ENCODE measurements at places on chromosomes 12 and 14.

GRCh38 chr14:31197671-31198070 lies 9.9 kb downstream of the HECTD1 start:
- no peak for DNase-seq

DNA sequence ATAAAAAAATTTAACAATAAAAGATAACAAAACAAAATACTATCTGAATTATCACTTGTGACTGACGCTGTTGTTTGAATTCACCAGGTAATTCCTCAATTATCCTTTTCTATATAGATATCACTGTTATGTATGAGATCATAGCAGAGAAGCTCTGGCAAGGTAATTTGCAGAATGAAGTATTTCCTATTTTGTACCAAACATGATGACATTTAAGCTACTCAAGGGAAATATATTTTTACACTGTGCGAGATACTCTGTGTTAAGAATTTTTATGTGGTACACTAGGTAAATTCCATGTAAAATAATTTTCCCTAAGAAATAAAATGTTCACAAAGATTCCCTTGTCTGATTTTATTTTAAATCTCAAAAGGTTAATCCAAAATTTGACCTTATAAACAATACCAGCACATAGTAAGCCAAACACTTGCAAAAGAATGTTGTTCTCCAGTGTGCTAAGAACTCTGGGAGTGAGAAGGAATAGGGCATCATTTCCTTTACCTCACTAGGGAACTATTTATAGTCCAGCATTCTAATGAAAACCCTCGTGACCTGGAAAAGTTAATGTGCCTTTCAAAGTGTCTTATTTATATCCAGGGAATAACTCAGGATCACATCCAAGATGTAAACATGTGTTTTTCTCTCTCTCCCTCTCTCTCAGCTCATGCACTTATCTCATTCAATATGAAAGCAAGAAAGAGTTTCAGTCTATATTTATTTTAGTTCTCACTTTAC lies 115.2 kb upstream of the RAP1B start:
- DNase-seq: no peak

- DNase-seq: no peak
Observed at GRCh38 chr12:114013575-114014345, 47.6 kb upstream of the RBM19 start.

- DNase-seq: no peak
Observed at GRCh38 chr12:89954259-89954658, 245.6 kb upstream of the ATP2B1 start.

DNA sequence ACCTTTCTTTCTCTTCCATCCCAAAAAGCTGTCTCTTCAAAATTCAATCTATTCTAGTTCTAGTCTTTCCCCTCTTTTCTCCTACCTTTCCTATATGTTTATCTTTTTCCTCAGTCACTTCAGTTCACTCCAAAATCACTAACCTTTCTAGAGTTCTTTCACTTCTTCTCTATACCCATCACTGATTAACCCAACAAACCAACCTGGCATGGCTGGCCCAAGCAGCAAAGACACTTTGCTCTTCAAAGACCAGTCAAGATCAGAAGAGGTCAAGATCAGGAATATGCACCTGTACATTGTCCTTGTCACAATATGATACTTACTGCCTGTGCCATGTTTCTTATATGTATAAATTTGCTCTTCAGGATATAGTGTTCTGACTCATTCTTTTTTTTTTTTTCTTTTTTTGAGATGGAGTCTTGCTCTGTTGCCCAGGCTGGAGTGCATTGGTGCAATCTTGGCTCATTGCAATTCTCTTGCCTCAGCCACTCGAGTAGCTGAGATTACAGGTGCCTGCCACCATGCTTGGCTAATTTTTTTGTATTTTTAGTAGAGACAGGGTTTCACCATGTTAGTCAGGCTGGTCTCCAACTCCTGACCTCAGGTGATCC lies 112.9 kb downstream of the C12orf42 start:
- no peak for DNase-seq

DNA sequence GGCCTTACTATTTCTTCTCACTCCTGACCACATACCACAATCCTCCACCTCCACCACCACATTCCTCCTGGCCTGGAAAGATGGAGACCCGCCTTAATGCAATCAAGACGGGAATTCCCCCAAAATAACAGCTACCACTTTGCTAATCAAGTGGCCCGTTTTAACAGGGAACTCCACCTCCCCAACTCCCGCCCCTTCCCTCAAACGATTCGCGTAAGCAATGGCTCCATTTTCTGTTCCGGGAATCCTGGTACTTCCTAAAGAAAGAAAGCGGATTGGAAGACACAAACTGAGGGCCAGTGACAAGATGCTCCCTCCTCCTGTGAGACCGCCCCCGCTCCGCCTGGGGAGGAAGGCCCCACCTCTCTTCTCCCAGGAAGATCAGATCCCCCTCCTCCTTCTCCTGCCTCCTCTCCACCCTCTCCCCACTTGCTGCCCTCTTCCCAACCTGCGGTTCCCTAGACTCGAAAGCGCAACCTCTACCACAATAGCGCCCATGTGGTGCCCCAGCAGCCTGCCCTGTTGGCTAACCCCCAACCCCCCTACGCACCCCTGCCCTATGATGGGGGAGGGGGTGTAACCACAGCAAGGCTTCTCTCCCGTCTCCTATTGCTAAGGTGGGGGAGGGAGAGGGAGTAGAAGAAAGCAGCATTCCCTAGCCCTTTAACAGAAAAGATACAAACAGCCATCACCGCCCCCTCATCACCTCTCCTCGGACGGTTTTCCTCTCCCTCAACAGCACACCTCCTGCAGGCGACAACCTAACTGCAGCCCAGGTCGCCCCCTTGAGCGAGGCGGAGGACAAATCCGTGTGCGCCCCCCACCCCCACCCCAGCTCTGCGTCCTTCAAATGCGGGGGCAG lies 777 bp downstream of the ARF3 start:
- peak; percentile 24 for DNase-seq

GRCh38 chr12:88615490-88615889 lies 35.2 kb upstream of the KITLG start:
- DNase-seq: no peak

GRCh38 chr14:95652690-95653089 lies 33.5 kb upstream of the TCL1B start:
- no peak for DNase-seq

DNA sequence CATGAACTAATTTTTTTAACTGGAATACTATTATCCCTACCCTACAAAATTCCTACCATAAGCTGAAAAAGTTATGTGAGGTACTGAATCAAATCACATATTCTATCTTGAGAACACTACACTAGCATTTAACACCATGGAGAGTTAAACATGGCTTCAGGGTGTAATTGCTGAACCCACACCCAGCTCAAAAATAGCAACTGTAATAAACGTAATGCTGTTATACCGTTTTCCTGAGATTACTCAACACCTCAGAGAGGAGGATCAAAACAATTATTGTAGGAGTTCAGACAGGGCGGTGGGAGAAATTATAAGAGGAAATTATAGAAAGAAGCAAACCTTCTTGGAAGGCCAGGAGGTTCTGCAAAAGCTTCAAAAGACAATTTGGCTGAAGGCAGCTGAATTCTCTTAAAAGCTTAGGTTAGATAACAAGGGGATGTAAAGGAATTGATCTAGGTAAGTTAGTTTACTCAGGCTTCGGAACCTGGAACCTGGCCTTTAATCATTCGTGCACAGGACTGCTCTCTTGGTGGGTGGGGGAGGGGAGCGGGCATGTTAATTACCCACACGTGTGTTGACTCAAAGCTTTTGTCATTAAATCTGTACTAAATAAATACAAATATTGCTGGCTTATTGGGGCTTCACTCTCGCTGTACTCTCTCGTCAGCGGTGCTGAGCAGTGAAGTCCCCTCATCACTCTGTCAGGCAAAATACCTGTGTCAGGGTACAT lies 12.1 kb upstream of the IPO8 start:
- no peak for DNase-seq

DNA sequence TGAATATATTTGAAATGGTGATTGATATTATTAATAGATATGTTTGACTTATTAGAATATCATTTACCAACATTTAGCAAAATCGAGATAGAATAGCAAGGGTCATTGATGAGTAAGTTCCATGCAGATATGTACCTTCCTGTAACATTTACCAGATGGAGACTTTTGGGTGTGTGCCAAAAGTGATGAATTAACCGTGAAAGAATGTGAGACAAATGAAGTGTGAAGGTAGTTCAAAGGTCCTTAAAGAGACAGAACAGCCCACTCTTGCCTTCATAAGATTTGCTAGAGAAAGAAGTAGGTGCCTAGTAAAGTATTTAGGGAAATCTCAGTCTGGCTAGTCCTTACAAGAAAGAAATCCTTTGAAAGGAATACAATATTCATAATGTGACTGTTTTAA lies 45.5 kb downstream of the FGD4 start:
- no peak for DNase-seq

GRCh38 chr14:54127526-54127925 lies 170.9 kb upstream of the BMP4 start:
- no peak for DNase-seq

- no peak for DNase-seq
Observed at GRCh38 chr14:49581209-49582112, 4.7 kb downstream of the RPS29 start.

DNA sequence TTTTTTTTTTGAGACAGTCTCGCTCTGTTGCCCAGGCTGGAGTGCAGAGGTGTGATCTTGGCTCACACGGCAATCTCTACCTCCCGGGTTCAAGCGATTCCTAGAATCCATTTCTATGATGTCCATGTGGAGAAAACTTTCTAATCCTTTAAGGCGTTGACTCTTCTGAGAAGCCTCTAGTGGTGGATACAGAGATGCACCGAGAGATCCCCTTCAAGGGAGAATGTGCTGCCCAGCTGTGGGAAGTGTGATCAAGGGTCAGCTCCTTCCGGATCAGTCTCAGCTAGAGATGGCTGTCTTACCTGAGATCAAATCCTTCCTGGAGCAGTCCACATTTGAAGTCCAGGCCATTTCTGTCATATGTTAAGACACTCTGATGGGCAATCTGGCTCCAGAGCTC lies 92.7 kb upstream of the HECTD1 start:
- no peak for DNase-seq

DNA sequence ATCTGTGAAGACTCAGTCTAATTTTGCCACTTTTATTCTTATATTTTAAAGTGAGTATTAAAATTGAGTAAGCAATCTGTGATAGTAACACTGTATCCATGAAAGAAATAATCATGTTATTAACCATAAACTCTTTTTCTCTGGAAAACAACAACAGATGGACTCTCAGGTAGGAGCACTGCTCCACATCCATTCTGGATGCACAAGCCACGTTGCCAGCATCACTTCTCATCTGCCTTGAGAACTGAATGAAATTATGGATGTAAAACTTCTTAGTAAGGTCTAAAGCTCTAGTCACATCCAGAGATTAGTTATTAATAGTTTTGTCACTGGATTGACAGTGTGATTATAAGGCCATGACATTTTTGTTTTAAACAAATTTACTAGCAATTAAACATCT lies 489.1 kb upstream of the SYT1 start:
- no peak for DNase-seq

GRCh38 chr14:35594616-35595015 lies 60.7 kb downstream of the INSM2 start:
- no peak for DNase-seq

- DNase-seq: peak; percentile 57
Observed at GRCh38 chr12:8914716-8915526, 612 bp downstream of the PHC1 start.

DNA sequence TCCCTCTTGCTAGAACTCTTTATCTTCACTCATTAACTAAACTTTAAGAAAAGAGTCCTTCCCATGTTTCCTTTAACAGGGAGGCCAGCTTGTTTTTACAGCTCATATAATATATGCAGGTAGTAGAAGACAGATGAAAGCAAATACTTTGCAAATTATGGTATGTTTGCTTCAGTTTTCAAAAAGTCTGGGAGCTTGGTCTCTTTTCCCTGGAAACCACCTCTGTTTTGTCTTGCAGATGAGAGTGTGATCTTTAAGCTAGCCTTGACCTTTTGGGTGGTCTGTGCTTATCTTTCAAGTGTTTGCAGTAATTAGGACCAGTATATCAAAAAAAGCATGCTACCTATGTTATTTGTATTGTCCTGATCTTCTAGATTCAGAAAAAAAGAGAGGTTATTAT lies 62.7 kb downstream of the ERC1 start:
- no peak for DNase-seq

- DNase-seq: no peak
Observed at GRCh38 chr12:106651552-106651951, 68.7 kb downstream of the RFX4 start.

DNA sequence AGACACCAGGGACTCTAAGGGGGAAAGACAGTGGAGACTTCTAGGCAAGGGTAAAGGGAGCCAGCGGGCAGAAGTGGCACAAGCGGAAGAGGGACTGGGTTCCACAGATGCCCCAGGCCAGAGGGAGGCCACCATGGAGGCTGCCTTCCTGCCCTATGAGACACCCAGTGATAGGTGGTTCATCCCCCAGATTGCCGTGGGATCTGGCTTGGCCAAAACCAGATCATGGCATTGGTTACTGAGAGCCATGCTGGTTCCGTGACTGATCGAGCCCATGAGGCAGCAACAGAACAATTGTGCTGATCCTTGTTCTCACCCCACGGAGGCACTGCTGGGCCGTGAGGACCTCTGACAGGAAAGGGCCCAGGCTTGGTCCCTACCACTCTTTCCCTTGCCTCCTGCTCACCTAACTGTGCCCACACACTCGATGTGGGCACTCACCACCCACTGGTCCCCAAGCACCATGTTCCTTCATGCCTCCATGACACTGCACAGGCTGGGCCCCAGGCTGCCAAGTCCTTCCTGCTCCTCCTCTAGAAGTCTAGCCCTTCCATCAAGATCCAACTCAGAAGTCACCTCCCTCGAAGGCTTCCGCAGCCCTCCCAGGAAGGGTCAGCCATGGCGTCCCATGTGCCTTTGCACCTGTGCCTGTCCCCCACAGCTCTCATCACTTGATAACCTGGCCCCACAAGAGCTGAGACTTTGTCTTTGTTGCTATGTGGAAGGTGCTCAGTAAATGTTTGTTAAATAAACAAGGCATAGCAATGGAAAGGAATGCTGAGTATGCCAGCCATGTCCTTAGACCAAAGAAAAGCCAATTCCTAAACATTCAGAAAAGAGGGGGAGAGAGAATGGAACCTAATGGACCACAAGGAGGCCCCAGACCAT lies 7.3 kb downstream of the KRT79 start:
- DNase-seq: no peak

DNA sequence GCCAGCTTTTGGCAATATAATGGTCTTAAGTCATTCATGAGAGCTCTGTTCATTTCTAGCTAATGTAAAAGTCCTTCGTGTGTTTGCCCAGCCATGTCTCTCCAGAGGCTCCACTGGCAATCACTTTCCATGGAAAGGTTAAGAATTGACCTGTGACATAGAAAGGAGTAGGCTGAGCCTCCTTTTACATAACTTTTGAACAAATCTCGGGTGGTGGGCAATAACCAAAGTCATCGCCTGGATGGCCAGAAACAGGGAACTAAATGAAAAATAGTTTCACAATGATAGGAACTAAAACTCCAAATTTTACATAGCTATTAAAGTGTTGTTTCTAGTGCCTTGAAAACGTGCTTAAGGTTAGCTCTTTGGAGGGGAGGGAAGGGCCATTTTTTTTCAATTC lies 6.5 kb downstream of the BHLHE41 start:
- DNase-seq: no peak

- DNase-seq: no peak
Observed at GRCh38 chr14:53954551-53955228, 1.9 kb downstream of the BMP4 start.

Measured in activated naive CD4-positive, alpha-beta T cell treated with anti-CD3 and anti-CD28 coated beads, Interleukin-2, amount 50 U/mL, for 16 hours (primary cell).